Stimulated activated CD8-positive, alpha-beta memory T cell treated with anti-CD3 and anti-CD28 coated beads, Interleukin-4, amount 100 ng/mL, for 24 hours (primary cell): ENCODE measurements at places on chromosomes 2 and 18.

- DNase-seq = no peak
Measured at GRCh38 chr2:37911296-37911873, 13.7 kb upstream of the RMDN2 start.

DNA sequence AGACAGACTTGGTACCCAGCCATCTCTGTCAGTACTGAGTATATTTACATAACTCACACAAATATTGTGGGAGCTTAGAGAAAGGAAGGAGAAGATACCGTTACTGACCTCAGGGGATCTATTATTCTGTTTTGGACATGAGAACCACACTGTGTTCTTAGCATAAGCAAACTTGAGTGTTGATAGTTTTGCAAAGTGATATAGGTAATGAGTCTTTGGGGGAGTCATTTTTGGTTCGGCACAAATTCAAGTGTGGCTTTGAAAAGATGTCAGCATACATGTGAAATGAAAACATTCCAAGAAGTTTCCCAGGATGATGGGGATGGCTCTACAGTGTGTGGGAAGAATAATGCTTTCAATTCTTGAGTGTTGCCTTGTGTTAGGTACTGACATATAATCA lies 24.1 kb downstream of the SMARCAL1 start:
- no peak for DNase-seq

- DNase-seq = no peak
Measured at GRCh38 chr18:8381821-8382459, 227.3 kb upstream of the RAB12 start.

- DNase-seq = no peak
Measured at GRCh38 chr2:209145941-209146681, 277.7 kb upstream of the MAP2 start.

DNA sequence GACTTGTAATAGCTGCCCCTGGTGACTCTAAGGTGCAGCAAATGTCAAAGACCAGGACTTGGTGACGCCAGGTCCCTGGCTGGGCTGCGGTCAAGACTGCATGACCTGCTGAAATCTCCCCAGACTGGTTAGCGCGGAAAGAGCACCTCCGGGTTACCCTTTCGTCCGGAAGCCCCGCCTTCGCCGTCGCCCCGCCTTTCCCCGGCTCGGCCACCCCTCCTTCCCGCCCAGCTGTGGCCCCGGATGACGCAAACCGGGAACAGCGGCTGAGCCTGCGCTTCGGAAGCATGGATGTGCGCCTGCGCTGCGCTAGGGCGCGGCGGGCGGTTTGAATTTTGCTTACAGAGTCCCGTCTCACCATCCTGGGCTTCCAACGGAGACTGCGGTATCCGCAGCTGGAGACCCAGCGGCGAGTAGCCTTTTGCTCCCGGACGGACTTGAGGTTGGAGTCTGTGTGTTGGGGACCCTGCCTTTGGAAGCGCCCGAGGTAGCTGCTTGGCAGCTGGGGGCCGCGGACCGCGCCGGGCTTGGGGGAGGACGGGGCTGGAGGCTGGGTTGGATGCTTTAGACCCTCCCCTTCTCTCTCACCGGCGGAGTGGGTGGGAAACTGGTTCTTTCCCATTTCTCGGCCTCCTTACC lies at the start of gene SKA1:
Gene SKA1, plus strand, starts transcription at position 294 of the 639 bp plus-strand sequence. CDS start 785 bp downstream, outside the sequence.
- DNase-seq = peak; percentile 91
